ENCODE measurements at places on chromosomes 6 and 20. TPM values are rescaled to one million over a fixed set of nuclear protein-coding genes. Genes with fewer than 3 reads are reported as not detected.

SLC17A1 gene
- total RNA-seq: not detected

ASIP gene
- not detected for total RNA-seq

ESR1 gene
- total RNA-seq: 1.9 TPM

DNA sequence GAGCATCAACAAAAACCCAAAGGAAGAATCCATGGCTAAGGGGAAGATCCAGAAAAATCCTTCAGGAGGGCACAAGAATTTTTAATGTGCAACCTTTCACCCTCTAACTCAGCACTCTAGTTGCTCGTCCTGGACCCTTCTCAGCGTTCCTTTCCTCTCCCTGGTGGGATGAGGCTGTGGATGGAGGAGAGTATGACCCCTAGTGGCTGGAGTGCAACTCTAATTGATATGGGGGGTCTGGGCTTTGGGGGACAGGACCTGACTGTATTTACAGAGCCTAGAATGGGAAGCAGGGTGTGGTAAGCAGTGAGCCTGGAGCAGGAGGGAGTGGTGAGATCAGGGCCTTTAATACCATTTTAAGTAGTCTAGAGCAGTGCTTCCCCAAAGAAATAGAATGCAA, 83.9 kb upstream of the CEP85L start:
- peak; percentile 35 for DNase-seq
- H3K27ac ChIP-seq: no peak overlapping the region
- H3K4me3 ChIP-seq: no peak overlapping the region
- no peaks in the 10 kb centered on the region for H3K36me3 ChIP-seq
- no peaks in the 10 kb centered on the region for H3K4me1 ChIP-seq

TRIM10 gene
- total RNA-seq: not detected

DNA sequence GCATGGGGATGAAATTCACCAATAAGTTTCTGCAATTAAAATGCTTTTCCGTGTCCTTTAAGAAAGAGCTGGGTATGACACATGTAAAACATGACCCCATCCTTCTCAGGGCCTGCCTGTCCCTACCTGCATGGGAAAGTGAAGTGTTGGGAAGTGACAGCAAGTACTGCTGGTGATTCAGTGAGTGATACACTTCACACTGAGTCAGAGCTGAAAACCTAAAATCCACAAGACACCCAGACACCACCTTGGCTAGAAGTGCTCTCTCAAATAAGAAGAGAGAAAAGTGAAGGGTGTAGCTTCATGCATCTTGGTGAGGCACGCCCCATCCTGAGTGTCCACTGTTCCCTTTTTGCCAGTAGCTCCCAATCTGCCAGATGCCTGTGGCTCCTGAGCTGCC, 3.3 kb downstream of the RAB22A start:
- no peaks in the 10 kb centered on the region for H3K27me3 ChIP-seq
- H3K27ac ChIP-seq: no peak overlapping the region
- DNase-seq: no peak
- H3K4me1 ChIP-seq: peaks cover 10% of the 10 kb centered on the region
- no peak overlapping the region for H3K4me3 ChIP-seq

GRCh38 chr6:122726649-122727048, 52.9 kb upstream of the FABP7 start:
- H3K27me3 ChIP-seq: no peaks in the 10 kb centered on the region
- no peak overlapping the region for H3K4me3 ChIP-seq
- H3K36me3 ChIP-seq: peaks cover 3% of the 10 kb centered on the region
- DNase-seq: peak; percentile 20
- H3K27ac ChIP-seq: no peak overlapping the region
- H3K4me1 ChIP-seq: no peaks in the 10 kb centered on the region

GRCh38 chr6:38722038-38722437, 6.9 kb downstream of the DNAH8 start:
- no peak for DNase-seq
- no peak overlapping the region for H3K27ac ChIP-seq
- no peaks in the 10 kb centered on the region for H3K4me1 ChIP-seq
- no peaks in the 10 kb centered on the region for H3K36me3 ChIP-seq
- peaks cover 4% of the 10 kb centered on the region for H3K27me3 ChIP-seq
- no peak overlapping the region for H3K4me3 ChIP-seq

GRCh38 chr6:38012573-38012972, 193.0 kb downstream of the ZFAND3 start:
- H3K27me3 ChIP-seq: no peaks in the 10 kb centered on the region
- no peak overlapping the region for H3K4me3 ChIP-seq
- no peaks in the 10 kb centered on the region for H3K36me3 ChIP-seq
- DNase-seq: peak; percentile 59

GRCh38 chr6:158648682-158649131, 1.1 kb upstream of the SYTL3 start:
- peak overlapping the region; percentile 94 for H3K27ac ChIP-seq
- peak; percentile 71 for DNase-seq
- H3K4me3 ChIP-seq: no peak overlapping the region
- H3K27me3 ChIP-seq: no peaks in the 10 kb centered on the region
- peaks cover 42% of the 10 kb centered on the region for H3K4me1 ChIP-seq
- H3K36me3 ChIP-seq: no peaks in the 10 kb centered on the region
